Uterus (tissue), 4 donors: ENCODE measurements at places on chromosomes 4 and X. TPM values are rescaled to one million over a fixed set of nuclear protein-coding genes. Genes with fewer than 3 reads are reported as not detected.

EVC2 gene
- 5.6 TPM for total RNA-seq

DNA sequence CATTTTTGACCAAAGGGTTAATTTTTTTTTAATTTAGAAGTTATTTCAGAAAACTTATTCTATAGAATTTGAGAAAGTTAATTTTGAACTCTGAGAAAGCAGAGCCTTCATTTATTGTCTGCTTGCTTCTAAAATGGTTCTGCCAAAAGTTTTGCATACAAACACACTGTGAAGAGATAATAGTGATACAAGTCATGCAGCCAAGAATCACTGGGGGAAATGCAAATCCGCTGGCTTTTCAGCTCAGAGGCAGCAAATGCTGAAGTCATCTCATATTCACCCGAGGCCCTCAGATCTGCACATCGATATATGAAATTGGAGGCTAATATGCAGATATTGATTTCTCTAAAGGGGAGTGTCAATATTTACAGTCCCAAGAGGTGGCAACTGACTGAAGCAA lies 186.2 kb downstream of the KIT start:
- no peak overlapping the region for H3K27ac ChIP-seq
- peaks cover 11% of the 10 kb centered on the region for H3K4me1 ChIP-seq
- H3K27me3 ChIP-seq: no peaks in the 10 kb centered on the region
- no peaks in the 10 kb centered on the region for H3K36me3 ChIP-seq
- no peak for DNase-seq

DNA sequence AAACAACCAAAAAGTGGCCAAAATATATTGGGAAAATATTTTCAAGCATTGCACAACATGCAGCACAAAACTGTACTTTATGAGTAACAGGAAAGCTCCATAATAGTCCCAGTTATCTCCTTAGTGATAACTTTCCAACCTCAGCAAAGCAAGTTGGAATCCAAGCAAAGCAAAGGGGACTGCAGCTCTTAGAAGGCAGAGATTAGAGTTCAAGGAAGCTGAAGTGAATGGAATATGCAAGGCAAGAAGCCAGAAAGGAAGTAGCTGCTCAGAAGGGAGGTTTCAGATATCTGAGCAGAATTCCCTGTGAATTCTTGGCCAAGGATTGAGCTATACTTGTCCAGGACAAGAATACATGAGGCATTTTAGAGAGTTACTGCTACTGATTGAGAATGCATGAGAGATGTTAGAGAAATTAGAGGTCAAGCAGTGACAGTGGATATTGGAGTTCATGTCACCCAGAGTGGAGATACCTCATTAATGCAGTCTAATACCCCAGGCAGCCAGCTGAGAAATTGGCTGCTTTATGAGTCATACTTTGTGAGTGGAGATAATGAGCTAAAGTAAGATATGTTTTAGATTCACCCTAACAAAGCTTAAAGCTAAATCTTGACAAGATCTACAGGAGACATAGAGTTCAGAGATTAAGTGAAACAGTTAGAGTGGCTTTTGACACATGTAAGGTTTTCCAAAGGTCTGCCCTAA lies 102.8 kb downstream of the INPP4B start:
- no peak for DNase-seq
- no peaks in the 10 kb centered on the region for H3K27me3 ChIP-seq
- H3K36me3 ChIP-seq: no peaks in the 10 kb centered on the region
- H3K27ac ChIP-seq: no peak overlapping the region
- H3K4me1 ChIP-seq: no peaks in the 10 kb centered on the region

DNA sequence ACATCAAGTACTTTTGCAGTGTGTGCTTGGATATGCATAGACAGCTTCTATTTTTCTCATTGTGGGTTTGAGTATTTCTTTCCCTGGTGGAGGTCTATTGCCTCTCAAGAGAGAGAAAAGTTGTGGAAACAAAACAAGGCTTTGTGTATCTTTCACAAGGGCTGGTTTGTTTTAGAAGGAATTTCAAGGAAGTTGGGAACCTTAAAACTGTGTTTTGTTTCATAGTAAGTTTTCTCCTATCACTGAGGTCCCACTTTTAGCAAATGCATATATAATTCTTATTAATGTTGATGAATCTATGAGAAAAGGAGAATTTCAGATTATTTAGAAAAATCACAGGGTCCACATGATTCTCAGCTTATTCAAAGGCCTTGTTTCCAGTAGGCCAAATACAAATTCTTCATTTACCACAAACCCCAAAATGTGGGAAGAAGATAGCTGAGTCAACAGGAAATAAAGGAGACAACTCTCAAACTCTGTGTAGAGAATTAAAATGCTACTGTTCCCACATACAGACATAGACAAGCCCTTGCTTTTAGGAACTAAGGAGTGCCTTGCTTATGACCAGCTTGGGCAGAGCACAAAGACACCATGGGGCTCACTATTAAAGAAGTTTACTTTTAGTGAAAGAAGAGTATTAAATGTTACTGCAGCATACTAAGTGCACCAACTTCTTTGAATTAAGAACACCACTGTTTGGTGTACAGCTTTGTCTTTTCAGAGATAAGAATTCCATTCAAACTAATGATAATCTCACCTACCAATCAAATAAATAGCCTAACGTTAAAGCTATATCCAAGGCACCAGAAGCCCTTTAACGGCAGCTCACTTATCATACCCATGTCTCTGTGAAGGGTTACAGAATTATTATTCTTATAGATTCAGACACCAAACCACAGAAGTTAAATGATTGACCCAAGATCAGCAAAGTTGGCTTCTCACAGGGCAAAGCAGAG lies 177.4 kb upstream of the LEF1 start:
- H3K36me3 ChIP-seq: no peaks in the 10 kb centered on the region
- no peak for DNase-seq
- no peak overlapping the region for H3K27ac ChIP-seq
- no peaks in the 10 kb centered on the region for H3K4me1 ChIP-seq
- H3K4me3 ChIP-seq: no peak overlapping the region
- H3K27me3 ChIP-seq: no peaks in the 10 kb centered on the region

DNA sequence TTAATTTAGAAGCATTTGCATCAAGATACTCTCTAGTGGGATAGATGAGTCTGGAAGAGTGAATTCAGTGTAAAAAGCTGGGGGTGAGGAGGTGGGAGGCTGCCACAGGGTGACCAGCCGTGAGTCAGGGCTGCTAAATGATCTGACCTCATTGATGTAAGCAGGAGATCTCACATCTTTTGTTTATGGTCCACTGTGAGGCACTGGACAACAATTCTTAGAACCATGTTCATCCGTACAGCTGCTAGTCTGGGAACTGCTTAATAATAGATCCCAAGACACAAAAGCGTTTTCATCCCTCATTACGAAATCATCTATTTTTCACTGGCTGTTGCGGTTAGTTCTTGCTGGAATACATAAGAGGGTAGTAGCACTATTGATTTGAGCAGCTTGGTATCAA lies 14.1 kb downstream of the KLF3 start:
- no peak overlapping the region for H3K27ac ChIP-seq
- no peaks in the 10 kb centered on the region for H3K36me3 ChIP-seq
- peaks cover 27% of the 10 kb centered on the region for H3K4me1 ChIP-seq
- H3K27me3 ChIP-seq: no peaks in the 10 kb centered on the region

SLC6A14 gene
- not detected for total RNA-seq

GRCh38 chr4:166413356-166413755 lies 540.3 kb downstream of the TLL1 start:
- no peaks in the 10 kb centered on the region for H3K27me3 ChIP-seq
- no peak overlapping the region for H3K27ac ChIP-seq
- no peaks in the 10 kb centered on the region for H3K4me1 ChIP-seq
- H3K4me3 ChIP-seq: no peak overlapping the region
- DNase-seq: no peak

GRCh38 chr4:37666625-37667071 lies 19.5 kb downstream of the RELL1 start:
- peaks cover 4% of the 10 kb centered on the region for H3K4me1 ChIP-seq
- H3K27ac ChIP-seq: peak overlapping the region; percentile 38
- DNase-seq: peak; percentile 41
- no peaks in the 10 kb centered on the region for H3K36me3 ChIP-seq
- no peak overlapping the region for H3K4me3 ChIP-seq

DNA sequence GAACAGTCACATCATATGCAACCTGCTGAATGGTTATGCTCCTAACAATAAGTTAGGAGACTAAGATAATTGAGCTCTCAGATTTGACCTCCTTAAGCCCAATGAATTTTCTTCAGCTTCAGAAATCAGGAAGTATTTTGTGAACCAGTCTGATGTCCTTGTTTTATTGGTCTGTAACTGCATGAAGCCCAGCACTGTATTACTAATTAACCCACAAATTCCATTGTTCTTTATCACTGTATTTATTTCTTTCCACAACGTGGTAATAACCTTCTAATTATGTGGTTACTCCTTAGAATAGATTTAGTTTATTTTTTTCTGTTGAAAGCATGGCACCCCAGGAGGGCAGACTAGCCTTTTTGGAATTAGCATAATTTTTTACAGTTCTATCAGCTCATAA lies 3.9 kb upstream of the MFAP3L start:
- no peaks in the 10 kb centered on the region for H3K27me3 ChIP-seq
- no peak for DNase-seq
- H3K4me3 ChIP-seq: no peak overlapping the region
- no peaks in the 10 kb centered on the region for H3K36me3 ChIP-seq

- DNase-seq: no peak
- H3K4me3 ChIP-seq: no peak overlapping the region
- no peaks in the 10 kb centered on the region for H3K36me3 ChIP-seq
- H3K27ac ChIP-seq: no peak overlapping the region
- no peaks in the 10 kb centered on the region for H3K4me1 ChIP-seq
Observed at GRCh38 chr4:73577371-73577770, 42.9 kb downstream of the RASSF6 start.

CLRN2 gene
- not detected for total RNA-seq

DNA sequence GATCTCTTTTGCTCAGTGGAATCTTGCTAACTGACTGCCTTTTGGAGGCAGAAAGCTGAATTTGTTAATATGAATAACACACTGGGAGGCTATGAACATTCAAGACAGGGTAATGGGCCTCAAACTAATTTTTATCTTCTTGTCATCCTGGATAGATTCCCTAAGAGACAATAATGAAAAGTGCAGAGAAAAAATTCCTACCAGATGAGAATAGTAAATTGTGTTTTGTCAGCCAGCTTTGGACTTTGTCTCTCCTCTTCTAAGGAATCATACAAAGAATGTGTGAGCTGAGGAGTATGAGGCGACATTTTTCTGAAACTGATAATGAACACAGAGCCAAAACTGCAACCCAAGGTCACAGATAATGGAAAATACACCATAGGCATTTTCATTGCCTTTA lies 649.3 kb downstream of the IQCM start:
- no peaks in the 10 kb centered on the region for H3K4me1 ChIP-seq
- H3K36me3 ChIP-seq: no peaks in the 10 kb centered on the region
- no peak for DNase-seq
- no peak overlapping the region for H3K27ac ChIP-seq

DNA sequence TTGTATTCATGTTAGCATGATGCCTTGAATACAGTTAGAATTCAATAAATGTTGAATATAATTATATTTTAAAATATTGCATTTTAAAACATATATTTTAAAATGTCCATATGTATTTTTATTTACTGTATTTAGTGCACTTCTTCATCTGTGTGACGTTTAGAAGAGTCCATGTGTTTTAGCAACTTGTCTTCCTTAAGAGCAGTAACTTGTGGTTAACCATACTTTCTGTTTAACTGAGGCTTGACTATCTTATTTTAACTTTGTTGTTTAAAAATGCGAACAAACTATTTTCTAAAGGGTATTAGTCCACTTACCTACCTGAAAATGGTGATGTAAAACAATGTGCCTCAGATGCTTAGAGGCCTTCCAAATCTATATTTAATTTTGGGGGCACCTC lies 858 bp downstream of the DMP1 start:
- H3K27me3 ChIP-seq: no peaks in the 10 kb centered on the region
- H3K36me3 ChIP-seq: no peaks in the 10 kb centered on the region
- DNase-seq: no peak
- no peak overlapping the region for H3K4me3 ChIP-seq
- H3K4me1 ChIP-seq: no peaks in the 10 kb centered on the region

DNA sequence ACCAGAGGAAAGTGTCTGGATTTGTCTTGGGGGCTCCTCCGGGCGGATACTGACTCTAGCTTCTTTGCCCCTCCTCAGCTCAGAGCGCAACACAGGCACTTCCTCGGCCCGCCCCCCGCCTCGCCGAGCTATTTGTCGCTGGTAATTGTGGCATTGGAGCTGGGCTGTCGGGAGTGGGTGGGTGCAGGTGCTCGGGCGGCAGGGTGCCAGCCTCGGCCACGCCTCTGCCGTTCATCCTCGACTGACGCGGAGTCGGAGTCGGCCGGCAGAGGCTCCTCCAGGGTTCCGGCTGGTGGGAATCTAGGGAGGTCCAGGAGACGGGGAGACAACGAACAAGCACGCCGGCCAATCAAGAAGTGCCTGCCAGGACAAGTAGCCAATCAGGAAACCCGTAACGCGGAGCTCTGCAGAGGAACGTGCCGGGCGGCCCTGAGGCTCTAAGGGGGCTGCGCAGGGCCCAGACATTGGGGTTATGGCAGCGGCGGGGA lies 3.9 kb upstream of the SYN1 start:
- no peaks in the 10 kb centered on the region for H3K36me3 ChIP-seq
- no peak overlapping the region for H3K27ac ChIP-seq
- no peaks in the 10 kb centered on the region for H3K4me1 ChIP-seq

- no peaks in the 10 kb centered on the region for H3K36me3 ChIP-seq
- DNase-seq: no peak
- H3K27me3 ChIP-seq: no peaks in the 10 kb centered on the region
- no peak overlapping the region for H3K27ac ChIP-seq
Observed at GRCh38 chr4:134567461-134567860, 365.9 kb upstream of the PABPC4L start.

DNA sequence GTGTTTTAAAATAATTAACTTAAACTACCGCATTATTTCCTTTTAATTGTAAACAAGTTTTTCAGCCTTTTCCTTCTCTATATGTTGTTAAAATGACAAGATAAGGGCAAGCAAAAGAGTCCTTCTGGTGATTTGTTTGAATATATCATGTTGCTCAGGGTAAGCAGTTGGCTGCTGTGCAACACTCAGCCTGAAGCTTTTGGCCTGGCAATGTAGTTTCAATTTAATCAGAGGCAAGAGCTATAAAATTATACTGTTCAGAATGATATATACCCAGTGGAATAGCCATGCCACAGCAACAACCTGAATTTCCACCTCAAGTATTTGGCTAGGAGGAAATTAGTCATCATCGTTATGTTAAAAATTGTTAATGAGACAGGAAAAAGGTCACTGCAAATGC lies 53.4 kb downstream of the GRXCR1 start:
- H3K4me3 ChIP-seq: no peak overlapping the region
- no peaks in the 10 kb centered on the region for H3K36me3 ChIP-seq
- no peak for DNase-seq
- H3K27me3 ChIP-seq: no peaks in the 10 kb centered on the region
- no peaks in the 10 kb centered on the region for H3K4me1 ChIP-seq

PROM1 gene
- 24.6 TPM for total RNA-seq

MAGEE2 gene
- total RNA-seq: not detected

DNA sequence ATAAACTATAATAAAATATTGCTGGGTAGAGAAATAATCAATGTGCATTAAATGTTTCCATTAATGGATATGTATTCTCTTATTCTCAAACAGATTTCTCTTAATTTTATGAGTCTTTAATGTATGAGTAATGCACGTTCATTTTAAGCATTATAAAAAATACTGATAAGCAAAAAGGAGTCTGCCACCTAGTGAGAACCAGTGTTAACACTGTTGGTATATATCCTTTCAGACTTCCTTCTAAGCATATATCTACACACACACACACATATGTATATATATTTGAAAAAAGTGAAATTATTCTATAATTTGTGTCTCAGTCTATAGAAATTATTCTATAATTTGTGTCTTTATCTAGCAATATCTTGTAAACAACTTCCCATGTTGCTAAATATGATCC lies 49.9 kb upstream of the MTMR1 start:
- no peaks in the 10 kb centered on the region for H3K36me3 ChIP-seq
- no peak for DNase-seq
- no peak overlapping the region for H3K27ac ChIP-seq

- no peak overlapping the region for H3K4me3 ChIP-seq
- no peaks in the 10 kb centered on the region for H3K4me1 ChIP-seq
- H3K27ac ChIP-seq: no peak overlapping the region
Observed at GRCh38 chr4:25343671-25344070, 31.1 kb downstream of the ZCCHC4 start.
